ENCODE measurements at places on chromosomes 2 and 18. TPM values are rescaled to one million over a fixed set of nuclear protein-coding genes. Genes with fewer than 3 reads are reported as not detected.

Gene DSG4
- not detected for total RNA-seq

Gene DSG2
- 0.07 TPM for total RNA-seq

Gene CCDC148
- total RNA-seq: 0.40 TPM

Gene KCNK3
- total RNA-seq: not detected

DNA sequence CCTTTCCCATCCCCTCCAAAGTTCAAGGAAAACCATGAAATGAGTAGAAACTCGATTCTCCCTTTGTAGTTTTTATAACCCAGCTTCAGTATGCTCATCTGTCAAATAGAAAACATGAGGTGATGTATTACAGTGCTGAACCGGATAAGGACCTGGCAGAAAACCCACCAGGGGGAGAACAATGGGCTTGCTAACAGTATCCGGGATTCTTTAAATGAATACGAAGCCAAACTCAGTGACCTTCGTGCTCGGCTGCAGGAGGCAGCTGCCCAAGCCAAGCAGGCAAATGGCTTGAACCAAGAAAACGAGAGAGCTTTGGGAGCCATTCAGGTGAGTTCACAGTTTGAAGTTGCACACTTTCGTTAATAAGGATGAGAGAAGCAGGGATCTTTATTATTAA is 113.6 kb upstream of the TTC39C start:
- no peaks in the 10 kb centered on the region for H3K36me3 ChIP-seq
- no peak for DNase-seq
- no peaks in the 10 kb centered on the region for H3K4me1 ChIP-seq
- H3K27ac ChIP-seq: no peak overlapping the region
- no peak overlapping the region for H3K4me3 ChIP-seq

DNA sequence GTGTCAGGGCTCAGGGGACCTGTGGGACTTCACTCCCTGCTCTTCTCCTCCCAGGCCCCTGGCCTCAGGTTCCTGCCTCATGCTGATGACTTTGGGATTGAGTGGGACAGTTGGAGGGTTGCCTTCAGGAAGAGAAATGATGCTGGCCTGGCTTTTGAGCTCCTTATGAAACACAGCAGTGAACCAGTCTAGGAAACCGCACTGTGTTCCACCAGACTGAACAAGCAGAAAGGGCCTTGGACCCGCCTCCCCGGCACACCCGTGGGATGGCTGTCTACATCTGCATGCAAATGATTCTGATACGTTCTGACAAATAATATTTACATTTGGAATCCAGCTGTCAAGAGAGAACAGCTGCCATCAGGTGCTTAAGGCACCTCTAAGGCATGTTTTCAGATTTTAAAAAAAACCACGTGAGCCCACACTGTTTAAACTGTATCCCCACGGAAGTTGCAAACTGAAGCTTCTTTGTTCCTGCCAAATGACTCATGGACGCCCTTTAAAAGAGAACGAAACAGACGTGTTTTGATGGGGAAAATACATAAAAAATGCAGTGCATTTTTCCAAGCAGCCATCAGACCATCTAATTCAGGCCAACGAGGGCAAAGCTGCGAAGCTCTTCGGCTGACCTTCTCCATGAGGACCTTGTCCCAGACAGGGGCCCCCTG is 27.6 kb upstream of the ASAP2 start:
- no peak for DNase-seq
- no peak overlapping the region for H3K27ac ChIP-seq
- no peaks in the 10 kb centered on the region for H3K36me3 ChIP-seq
- H3K27me3 ChIP-seq: no peaks in the 10 kb centered on the region
- no peak overlapping the region for H3K4me3 ChIP-seq

DNA sequence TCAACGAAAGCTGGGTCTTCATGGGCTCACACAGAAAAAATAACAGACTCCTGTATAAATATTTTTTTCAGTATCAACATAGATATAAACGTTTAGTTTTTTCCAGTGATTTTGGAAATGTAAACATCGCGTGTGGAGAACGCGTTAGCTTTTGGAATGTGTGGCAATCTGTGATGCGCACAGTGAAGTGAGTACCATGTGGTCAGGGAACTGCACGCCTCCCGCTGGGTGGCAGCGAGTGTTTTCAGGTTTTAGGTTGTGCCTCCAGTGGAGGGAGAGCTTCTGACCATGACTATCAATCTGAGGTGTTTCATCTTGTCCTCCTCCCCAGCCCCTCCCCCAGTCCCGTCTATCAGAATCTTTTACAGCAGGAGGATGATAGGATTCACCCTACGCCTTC is 127.8 kb downstream of the ARHGAP28 start:
- H3K4me3 ChIP-seq: no peak overlapping the region
- H3K36me3 ChIP-seq: no peaks in the 10 kb centered on the region
- DNase-seq: no peak
- H3K27me3 ChIP-seq: no peaks in the 10 kb centered on the region
- no peaks in the 10 kb centered on the region for H3K4me1 ChIP-seq

DNA sequence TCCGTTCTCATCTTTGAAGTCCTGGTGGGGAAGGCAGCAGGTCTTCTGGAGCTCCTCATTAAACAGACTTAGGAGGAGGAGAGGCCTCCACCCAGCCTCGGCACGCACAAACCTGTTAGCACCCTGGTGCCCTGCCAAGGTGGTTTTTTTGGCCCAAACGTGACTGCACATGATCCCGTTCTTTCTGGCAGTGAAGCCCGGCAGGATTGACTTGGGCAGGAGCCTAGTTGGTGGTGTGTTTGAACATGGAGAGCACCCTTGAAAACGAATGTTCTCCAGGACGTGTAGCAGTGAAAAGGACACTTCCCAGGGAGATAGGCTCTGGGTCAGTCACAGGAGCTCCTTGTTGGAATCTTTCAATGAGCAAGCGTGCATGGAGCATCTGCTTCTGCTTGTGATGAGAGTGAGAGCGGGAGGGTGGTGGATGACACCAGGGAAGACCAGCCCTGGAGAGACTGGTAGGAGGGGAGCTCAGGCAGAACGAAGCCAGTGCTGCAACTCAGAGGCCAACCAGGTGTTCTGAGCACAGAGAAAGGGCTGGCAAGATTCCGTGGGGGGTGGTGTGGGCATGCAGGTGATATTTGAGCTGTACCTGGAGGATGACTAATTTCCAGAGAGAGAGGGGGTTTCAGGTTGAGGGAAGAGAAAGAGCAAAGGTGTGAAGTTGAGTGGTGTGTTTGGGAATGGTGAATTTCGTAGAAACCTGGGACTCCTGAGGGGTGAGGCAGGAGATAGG is 73.8 kb downstream of the TANC1 start:
- no peak overlapping the region for H3K27ac ChIP-seq
- H3K36me3 ChIP-seq: no peaks in the 10 kb centered on the region
- no peaks in the 10 kb centered on the region for H3K27me3 ChIP-seq
- H3K4me1 ChIP-seq: no peaks in the 10 kb centered on the region
- no peak for DNase-seq
- H3K4me3 ChIP-seq: no peak overlapping the region
